ENCODE measurements at places on chromosomes 16 and 17.

DNA sequence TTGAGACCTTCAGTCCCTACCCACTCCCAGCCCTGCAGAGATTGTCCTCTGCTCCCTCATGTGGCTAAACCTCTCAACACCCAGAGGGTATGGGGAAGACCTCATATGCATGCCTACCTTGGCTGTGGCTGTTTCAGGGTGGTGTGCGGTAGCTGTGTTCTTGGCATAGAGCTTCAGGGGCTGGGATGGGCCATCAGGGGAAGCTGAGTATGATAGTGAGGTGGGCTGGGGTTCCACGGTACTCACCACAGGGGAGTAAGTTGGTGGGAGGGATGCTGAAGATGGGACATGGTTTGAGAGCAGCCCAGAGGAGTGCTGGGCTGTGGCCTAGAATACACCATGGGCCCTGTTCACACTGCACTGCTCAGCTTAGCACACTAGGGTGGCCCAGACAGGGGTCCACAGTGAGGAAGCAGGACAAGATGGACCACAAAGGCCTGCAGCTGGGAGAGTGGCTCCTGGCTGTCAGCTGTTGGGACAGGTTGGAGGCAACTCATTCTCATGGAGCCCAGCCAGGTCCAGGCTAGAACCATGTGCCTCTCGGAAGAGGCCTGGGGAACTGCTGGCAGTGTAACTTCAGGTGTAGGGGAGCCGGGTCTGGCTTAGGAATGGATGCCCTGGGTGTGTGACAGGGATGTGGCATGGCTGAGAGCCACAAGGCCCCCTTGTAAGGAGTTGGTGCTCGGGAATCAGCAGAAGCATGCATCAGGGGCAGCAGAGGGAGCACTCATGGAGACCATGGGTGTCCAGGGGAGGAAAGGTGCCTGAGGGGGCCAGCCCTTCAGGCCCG, 3.1 kb downstream of the MFAP4 start:
- DNase-seq = no peak

DNA sequence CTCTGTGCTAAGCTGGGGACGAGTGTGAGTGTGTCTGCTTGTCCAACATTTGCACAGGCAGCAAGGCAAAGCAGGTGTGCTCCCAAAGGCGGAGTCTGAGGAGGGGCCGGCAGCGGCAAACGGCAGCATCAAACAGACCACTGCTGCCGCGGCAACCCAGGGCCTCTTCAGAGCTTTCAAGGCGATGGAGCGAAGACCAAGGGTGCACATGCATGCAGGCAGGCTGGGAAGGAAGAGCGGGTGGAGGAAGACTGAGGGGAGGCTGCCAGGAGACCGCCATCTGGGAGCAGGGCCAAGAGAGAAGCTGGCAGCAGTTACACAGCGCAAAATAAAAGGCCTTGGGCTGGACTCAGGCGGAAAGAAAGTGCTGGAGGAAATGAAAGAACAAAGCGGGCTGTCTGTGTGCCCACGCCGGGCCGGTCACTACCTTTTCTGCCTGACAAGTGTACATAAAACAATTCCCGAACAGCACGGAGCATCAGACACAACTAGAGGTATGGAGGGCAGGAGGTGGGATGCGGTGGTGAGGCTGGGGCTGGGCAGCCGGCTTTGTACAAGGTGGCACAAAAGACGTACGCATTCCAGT, 8.5 kb downstream of the TIMM22 start:
- no peak for DNase-seq

DNA sequence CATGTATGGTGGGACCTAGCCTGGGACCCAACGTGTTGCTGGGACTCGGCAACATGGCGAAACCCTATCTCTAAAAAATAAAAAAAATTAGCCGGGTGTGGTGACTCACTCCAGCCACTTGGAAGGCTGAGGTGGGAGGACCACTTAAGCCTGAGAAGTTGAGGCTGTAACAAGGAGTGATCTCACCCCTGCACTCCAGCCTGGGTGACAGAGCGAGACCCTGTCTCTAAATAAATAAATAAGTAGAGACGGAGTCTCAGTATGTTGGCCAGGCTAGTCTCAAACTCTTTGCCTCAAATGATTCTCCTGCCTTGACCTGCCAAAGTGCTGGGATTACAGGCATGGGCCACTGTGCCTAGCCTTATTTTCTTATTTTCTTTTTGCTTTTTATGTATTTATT, 10.1 kb upstream of the CNP start:
- no peak for DNase-seq

GRCh38 chr17:40425741-40426140, 8.0 kb upstream of the TOP2A start:
- DNase-seq = no peak

- DNase-seq = no peak
Observed at GRCh38 chr16:73883126-73883525, 413.5 kb upstream of the PSMD7 start.

- no peak for DNase-seq
Observed at GRCh38 chr16:11254913-11255736, 879 bp downstream of the SOCS1 start.

- no peak for DNase-seq
Observed at GRCh38 chr17:49832840-49833599, 14.8 kb downstream of the TAC4 start.

DNA sequence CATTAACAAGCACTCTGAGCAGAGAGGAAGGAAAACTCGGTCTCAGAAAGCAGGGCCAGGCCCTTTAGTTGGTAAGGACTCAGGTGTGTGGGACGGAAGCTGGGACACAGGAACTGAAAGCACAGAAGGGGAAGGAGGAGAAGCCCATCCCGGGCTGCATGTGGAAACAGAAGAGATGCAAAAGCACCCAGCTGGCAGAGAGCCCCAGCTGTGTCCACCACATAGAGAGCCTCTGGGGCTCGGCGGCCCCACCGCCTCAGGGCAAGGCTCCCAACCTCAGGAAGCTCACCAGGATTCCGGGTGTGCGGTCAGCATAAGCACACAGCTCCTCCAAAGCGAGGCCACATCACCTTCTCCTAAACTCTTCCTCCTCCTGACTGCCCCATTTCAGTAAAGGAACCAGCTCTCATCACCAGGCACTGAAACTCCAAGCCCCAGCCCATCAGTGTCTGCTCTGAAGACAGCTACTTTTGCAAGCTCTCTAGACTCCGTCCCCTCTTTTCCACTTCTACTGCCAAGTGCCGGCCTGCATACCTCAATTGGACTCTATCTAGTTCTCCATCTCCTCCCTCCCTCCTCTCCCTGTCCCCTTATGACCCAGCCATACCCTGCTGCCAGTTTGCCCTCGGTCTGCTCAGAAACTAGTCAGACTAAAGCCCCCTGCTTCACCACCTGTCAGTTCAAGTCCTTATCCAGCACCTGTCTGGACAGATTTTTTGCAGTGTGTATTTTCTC, 6.0 kb downstream of the ST3GAL2 start:
- no peak for DNase-seq

GRCh38 chr16:3170440-3171180, 17.4 kb upstream of the OR1F1 start:
- DNase-seq = no peak

- no peak for DNase-seq
Observed at GRCh38 chr16:69490707-69491324, 66.4 kb downstream of the CYB5B start.

GRCh38 chr17:40113907-40114245, 7.9 kb upstream of the MSL1 start:
- no peak for DNase-seq

DNA sequence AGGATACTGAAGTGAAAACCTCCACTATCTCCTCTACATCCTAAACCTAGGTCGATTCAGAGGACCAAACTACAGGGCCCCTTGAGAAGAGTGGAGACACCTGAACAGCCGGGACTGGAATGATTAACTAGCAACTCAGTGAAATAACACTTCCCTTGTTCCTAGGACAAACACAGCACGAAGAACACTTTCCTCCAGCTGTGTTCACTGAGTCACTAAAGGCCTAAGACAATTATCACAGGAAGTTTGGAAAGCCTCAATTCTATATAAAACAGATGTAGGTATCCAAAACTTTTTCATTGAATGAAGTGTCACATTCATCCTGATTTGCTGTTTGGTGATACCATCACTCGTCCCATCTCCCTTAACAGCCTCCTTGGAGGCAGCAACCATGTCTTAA, 15.5 kb upstream of the CUEDC1 start:
- no peak for DNase-seq

GRCh38 chr16:68093816-68094613, 8.8 kb downstream of the NFATC3 start:
- no peak for DNase-seq

- no peak for DNase-seq
Observed at GRCh38 chr17:2438823-2439222, 38.0 kb upstream of the MNT start.

GRCh38 chr17:49875685-49876084, 27.8 kb upstream of the TAC4 start:
- DNase-seq = no peak

- no peak for DNase-seq
Observed at GRCh38 chr17:69231521-69231920, 2.9 kb upstream of the ABCA10 start.

GRCh38 chr17:2336852-2337543, at the start of gene SGSM2:
Gene SGSM2, plus strand, starts transcription at chr17:2337501. Its CDS starts 188 bp downstream, at chr17:2337689.
- peak; percentile 78 for DNase-seq

DNA sequence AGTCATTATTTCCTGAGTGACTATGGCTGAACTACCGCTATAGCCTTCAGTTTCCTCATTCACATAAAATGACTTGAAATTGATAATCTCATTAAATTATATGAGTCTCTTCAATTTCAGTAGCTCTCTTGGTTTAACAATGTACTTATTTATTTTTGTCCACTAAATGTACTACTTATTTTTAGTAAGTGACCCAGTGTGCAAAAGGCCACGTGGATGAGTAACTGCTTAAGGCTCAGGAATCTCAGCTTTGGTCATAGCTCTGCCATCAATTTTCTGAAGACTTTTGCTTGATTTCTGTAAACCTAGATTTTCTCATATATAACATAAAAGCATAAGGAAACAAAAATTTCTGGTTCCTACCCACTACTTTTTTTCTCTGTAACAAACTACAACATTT, 1132.9 kb upstream of the CDH8 start:
- no peak for DNase-seq

GRCh38 chr17:67116045-67116575, 71.8 kb downstream of the CACNG1 start:
- no peak for DNase-seq

DNA sequence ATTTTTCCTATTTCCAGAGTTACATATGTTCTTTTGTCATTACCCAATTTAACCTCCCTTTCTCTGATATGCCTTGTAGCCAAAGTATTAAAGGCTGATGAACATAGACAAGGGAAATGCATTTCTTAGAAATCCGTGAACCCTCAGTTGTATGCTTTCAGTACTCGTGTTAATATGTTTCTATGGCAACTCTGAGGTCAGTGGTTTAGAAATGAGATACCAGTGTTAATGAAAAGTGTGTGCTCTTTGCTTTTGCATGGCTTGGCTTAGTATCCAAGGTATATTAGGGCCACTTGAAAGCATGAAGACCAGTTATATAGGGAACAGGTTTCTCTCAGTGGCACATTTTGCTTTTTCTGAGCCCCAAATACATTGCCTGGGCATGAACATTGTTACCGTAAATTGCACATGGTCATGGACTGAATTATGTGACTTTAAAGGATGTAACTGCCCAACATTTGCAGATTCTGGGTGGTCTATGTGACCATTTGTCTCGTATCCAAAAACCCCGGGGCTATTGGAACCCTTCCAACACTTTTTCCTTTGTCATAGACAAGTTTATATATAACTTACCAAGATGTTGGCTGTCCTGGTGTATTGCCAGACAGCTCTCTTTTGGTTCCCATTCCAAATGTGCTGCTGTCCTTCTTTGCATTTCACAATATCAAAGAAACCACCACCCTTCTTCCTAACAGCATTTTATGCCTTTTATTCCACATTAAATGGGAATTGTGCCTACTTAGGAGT, 17.5 kb downstream of the ABHD15 start:
- DNase-seq = no peak

- DNase-seq = no peak
Observed at GRCh38 chr16:84500531-84500930, 3.9 kb downstream of the MEAK7 start.

- DNase-seq = no peak
Observed at GRCh38 chr17:58788199-58788598, 32.5 kb downstream of the PPM1E start.

DNA sequence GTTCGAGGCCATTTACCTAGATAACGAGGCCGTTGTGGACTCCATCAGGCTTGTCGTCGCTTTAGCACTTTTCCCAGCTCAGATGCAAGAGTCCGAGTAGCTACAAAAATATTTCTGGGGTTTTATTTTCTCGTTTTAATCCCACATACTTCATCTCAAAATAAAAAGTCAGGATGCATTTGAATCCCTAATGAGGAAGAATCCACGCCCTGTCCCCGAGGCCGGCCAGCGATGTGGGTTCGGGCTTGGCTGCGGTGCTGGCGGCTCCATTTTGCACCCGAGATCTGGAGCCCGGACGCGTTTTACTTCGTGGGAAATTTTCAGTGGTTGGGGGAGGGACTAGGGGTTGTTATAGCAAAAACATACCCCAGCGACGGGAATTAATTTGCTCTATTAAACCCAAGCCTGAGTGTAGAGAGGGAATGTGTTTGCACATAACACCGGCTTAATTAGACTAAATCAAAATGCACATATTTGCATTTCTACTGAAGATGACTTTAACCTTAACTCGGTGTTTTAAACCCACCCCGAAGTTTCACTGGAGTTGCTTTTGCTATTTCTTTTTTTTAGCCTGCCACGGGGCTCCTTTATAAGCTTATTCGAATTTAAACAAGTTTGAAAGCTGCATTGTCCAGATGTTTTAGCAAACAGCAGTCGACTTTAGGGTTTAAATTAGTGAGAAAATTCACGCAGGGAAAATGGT, 4.8 kb downstream of the IRX5 start:
- DNase-seq = no peak

GRCh38 chr17:82687375-82687861, 11.1 kb downstream of the RAB40B start:
- no peak for DNase-seq

DNA sequence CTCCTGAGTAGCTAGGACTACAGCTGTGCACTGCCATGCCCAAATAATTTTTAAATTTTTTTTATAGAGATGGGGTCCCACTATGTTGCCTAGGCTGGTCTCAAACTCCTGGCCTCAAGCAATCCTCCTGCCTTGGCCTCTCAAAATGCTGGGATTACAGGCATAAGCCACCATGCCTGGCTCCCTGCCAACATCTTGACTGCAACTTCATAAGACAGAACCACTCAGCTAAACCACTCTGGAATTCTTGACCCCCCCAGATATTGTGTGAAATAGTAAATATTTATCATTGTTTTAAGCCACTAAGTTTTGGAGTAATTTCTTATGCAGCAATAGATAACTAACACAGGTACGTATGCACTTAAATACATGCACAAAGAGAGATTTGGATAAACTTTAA, 26.0 kb downstream of the DYNLL2 start:
- DNase-seq = no peak

GRCh38 chr16:30166202-30166902, 17.1 kb upstream of the CORO1A start:
- peak; percentile 86 for DNase-seq
